ENCODE measurements at places on chromosomes 6 and 20. TPM values are rescaled to one million over a fixed set of nuclear protein-coding genes. Genes with fewer than 3 reads are reported as not detected.

The MUC22 gene
- polyA plus RNA-seq = 0.04 TPM

The C6orf120 gene
- polyA plus RNA-seq = 9.2 TPM

- peak overlapping the region; percentile 81 for H3K27ac ChIP-seq
- H3K27me3 ChIP-seq = no peaks in the 10 kb centered on the region
- no peak overlapping the region for H3K4me3 ChIP-seq
- H3K36me3 ChIP-seq = no peaks in the 10 kb centered on the region
Measured at GRCh38 chr20:49400410-49400809, 82.1 kb downstream of the KCNB1 start.

The TREM2 gene
- polyA plus RNA-seq = 0.12 TPM

DNA sequence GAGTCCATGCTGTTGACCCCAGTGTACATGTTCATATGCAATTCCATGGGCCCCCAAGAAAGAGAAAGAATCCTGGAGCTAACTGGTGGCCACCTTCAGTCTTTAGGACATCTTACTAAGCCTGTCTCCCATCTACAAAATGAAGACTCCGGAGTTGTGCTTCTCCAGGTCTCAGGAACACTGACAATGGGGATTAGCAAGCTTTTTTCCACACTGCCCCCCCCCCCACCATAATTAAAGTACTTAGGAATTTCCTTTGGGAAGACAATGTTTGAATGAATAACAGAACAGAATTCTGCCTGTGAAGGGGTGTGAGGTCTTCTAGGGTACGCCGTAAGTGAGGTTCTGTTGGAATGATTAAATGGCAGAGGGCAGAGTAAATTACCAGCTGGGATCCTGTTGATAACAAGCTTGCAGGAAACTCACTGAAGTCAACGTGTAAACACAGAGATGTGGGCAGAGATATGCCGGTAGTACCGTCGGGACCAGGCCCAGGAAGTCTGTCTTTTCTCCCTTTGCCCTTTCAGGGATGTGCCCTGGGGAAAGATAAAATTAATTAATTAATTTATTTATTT, 63.1 kb downstream of the ANKRD6 start:
- H3K36me3 ChIP-seq = no peaks in the 10 kb centered on the region
- no peak overlapping the region for H3K4me3 ChIP-seq
- H3K27ac ChIP-seq = no peak overlapping the region

GRCh38 chr20:45924391-45925261, 9.9 kb upstream of the PCIF1 start:
- DNase-seq = peak; percentile 58
- no peaks in the 10 kb centered on the region for H3K36me3 ChIP-seq
- peak overlapping the region; percentile 71 for H3K27ac ChIP-seq
- peaks cover 14% of the 10 kb centered on the region for H3K4me1 ChIP-seq
- H3K4me3 ChIP-seq = peak overlapping the region; percentile 16

The EYA4 gene
- polyA plus RNA-seq = 12.8 TPM

The CNKSR3 gene
- 1.1 TPM for polyA plus RNA-seq

The NRSN1 gene
- not detected for polyA plus RNA-seq

- DNase-seq = no peak
- peaks cover 48% of the 10 kb centered on the region for H3K36me3 ChIP-seq
- H3K4me1 ChIP-seq = peaks cover 9% of the 10 kb centered on the region
- H3K27me3 ChIP-seq = no peaks in the 10 kb centered on the region
- H3K27ac ChIP-seq = peak overlapping the region; percentile 89
Measured at GRCh38 chr20:38434301-38434741, 807 bp downstream of the SNHG17 start.

DNA sequence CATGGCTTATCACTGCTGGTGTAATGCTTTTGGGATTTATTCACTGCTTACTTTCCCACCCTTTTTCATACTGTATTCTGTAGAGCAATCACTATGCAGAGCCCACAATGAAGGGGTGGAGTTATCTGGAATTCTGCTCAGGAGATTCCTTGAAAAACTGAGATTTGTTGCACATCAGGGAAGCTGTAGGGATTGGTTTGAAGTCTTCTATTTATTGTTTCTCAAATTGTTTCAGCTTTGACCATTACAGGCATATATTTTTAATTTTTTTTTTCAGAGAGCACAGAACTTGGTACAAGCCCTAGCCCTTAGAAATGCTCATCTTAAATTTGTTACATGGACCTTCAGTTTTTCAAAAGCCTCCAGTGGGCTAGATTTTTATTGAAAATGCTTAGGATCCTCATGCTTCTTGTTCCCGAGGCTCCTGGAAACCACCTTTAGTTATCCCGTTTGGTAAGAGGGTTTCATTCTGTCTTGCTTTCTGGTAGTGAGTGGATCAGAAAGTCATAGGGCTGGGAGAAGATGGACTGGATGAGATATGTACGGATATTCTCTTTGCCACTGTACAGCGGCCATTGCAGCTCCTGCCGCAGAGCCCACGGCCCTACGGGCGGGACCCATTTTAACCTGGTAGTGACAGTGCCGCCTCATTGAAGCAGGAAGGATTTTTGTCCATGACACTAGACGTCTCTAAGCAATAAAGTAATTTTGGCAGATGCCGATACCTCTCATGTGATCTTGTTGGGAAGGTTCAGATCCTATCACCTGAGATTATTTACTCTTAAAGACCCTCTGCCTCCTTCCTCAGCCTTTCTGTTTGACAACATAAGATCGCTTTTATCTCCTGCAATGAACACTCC, 45.3 kb upstream of the ZNF184 start:
- H3K27ac ChIP-seq = peak overlapping the region; percentile 75
- peaks cover 10% of the 10 kb centered on the region for H3K4me1 ChIP-seq
- no peak for DNase-seq

DNA sequence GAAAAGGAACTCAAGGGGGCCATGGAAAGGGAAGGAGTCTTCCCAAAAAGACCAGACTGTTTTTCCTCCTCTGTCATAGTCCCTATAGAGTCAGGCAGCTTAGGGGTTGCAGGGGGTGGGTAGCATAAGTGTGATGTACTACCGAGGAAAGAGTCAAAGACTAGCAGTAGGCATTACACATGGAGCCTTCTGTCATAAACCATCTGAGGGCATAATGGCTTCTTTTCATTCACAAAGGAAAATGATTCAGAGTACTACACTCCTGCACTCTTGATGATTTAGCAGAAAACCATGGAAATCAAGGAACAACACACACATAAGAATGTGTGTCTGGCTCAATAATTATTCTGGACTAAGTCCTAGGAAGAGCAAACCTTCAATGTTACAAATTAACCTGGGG, 14.9 kb downstream of the PLN start:
- DNase-seq = no peak
- no peaks in the 10 kb centered on the region for H3K27me3 ChIP-seq
- peak overlapping the region; percentile 55 for H3K27ac ChIP-seq

The L3MBTL3 gene
- 1.00 TPM for polyA plus RNA-seq

The PRRT1 gene
- polyA plus RNA-seq = 0.26 TPM

The DLL1 gene
- 1.8 TPM for polyA plus RNA-seq

The BCAS1 gene
- polyA plus RNA-seq = 0.01 TPM

DNA sequence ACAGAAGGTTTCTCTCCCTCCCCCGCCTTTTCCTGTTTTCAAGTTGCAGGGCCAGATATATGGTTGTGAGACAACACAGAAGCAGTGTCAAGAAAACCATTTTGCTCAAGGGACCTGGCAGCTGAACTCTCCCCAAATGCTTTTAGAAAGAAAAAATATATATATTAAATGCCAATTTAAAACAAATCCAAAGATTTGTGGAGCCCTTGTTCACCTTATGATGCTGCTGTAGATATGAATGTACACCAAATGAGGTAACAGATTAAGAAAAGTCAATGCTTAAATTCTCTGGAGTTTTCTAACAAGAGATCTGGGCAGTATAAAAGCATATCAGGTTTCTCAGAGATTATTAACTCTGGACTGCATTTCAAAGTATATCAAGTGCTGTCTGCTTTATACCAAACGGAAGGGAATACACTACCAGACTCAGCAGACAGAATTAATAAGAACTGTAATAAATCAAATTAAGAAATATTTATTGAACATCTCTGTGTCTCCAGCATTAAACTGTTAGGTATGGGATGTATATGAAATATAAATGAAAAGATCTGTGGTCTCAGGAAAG, 357.5 kb downstream of the HDGFL1 start:
- no peak overlapping the region for H3K27ac ChIP-seq
- no peaks in the 10 kb centered on the region for H3K4me1 ChIP-seq
- no peak for DNase-seq
- H3K36me3 ChIP-seq = no peaks in the 10 kb centered on the region
- no peaks in the 10 kb centered on the region for H3K27me3 ChIP-seq

DNA sequence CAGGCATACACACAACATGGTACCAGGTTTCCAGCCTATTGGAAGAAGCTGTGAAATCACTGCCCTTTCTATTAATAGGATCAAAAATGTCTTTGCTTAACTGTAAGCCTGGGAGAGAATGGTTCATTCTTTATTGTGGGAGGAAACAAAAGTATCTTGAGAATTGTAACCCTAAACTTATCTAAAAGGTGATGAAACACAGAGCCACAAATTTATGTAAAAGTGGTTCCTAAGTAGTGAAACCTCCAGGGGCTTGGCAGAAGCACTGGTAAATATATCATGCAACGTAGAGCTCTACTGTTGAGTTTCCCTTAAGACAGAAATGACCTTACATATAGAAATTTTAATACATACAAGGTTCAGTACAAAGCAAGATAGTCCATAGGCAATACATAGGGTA, 17.2 kb upstream of the NOX3 start:
- no peak overlapping the region for H3K27ac ChIP-seq
- DNase-seq = no peak
- H3K36me3 ChIP-seq = no peaks in the 10 kb centered on the region
- no peak overlapping the region for H3K4me3 ChIP-seq
- no peaks in the 10 kb centered on the region for H3K4me1 ChIP-seq

GRCh38 chr6:31070711-31071197, 41.6 kb downstream of the C6orf15 start:
- H3K27ac ChIP-seq = no peak overlapping the region
- H3K4me3 ChIP-seq = no peak overlapping the region
- no peaks in the 10 kb centered on the region for H3K36me3 ChIP-seq
- no peaks in the 10 kb centered on the region for H3K4me1 ChIP-seq
- no peaks in the 10 kb centered on the region for H3K27me3 ChIP-seq

DNA sequence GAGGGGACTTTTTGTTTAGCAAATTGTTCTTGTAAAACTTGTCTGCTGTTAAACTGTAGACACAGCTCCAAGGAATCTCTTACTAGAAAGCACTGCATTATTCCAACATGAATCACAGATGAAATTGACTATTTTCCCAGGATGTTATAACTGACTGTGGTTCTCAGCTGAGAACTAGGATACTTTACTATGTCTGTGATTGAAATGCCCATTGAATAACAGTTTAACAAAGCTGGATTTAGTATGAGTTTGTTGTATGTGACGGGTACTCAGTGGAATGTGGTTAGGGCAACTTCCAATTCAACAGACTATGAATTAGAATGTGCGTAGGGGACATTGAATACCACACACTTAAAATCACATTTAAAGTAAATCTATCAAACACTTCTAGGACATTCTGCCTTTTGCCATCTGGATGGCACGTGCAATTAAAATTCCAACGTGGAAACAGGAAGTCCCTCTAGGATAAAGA, 193.4 kb upstream of the PREP start:
- H3K36me3 ChIP-seq = no peaks in the 10 kb centered on the region
- peaks cover 7% of the 10 kb centered on the region for H3K4me1 ChIP-seq
- no peak for DNase-seq
- H3K27ac ChIP-seq = no peak overlapping the region
- no peak overlapping the region for H3K4me3 ChIP-seq
- no peaks in the 10 kb centered on the region for H3K27me3 ChIP-seq

DNA sequence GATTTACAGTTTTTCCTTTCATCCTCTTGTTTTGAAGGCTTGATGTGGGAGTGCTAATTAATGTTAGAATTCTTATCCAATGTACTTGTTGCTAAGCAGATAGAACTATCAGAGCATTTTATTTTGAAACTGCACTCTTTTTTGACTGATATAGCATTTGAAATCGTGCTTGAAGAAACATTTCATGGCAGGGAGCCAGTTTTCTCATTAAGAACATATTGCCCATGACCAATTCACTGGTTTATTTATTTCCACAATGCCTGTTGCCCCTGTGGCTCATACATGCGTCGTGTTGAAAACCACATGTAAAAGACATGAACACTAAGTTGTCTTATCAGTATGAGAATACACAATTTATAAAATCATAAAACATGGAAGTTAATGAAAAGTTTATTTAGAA, 479.7 kb upstream of the FLRT3 start:
- H3K27ac ChIP-seq = no peak overlapping the region
- H3K36me3 ChIP-seq = no peaks in the 10 kb centered on the region
- DNase-seq = no peak
- H3K27me3 ChIP-seq = no peaks in the 10 kb centered on the region
- H3K4me3 ChIP-seq = no peak overlapping the region

The PHACTR1 gene
- polyA plus RNA-seq = 0.04 TPM

DNA sequence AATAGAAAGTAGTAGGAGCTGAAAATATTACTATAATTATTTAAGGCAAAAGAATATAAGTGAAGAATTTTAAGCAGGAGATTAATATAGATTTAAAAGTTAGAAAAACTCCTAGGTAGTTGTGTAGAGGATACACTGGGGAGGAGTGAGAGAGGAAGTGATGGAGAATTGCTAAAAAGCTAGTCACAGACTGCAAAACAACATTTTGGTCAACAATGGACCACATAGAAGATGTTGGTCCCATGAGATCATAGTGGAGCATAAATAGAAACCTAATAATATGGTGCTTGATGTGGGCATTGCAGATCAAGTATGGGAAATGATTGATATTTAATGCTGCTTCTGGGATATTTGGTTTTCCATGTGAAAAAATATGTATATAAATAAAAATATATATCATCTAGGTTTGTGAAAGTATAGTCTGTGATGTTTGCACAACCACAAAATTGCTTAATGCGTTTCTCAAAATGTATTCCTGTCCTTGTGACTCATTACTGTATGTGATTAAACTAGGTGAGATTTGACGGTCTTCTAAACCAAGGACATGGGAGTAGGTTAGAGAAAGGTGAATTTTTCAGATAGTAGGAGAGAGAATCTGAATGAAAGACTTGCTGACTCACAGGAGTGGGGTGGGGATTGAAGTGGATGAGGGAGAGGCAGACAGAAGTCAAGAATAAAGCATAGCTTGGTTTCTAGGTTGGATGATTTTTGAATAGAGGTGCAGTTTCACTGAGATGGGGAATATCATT, 174.0 kb downstream of the BCKDHB start:
- H3K4me1 ChIP-seq = no peaks in the 10 kb centered on the region
- DNase-seq = no peak
- H3K27ac ChIP-seq = no peak overlapping the region
- H3K27me3 ChIP-seq = no peaks in the 10 kb centered on the region
- H3K36me3 ChIP-seq = no peaks in the 10 kb centered on the region
- H3K4me3 ChIP-seq = no peak overlapping the region

DNA sequence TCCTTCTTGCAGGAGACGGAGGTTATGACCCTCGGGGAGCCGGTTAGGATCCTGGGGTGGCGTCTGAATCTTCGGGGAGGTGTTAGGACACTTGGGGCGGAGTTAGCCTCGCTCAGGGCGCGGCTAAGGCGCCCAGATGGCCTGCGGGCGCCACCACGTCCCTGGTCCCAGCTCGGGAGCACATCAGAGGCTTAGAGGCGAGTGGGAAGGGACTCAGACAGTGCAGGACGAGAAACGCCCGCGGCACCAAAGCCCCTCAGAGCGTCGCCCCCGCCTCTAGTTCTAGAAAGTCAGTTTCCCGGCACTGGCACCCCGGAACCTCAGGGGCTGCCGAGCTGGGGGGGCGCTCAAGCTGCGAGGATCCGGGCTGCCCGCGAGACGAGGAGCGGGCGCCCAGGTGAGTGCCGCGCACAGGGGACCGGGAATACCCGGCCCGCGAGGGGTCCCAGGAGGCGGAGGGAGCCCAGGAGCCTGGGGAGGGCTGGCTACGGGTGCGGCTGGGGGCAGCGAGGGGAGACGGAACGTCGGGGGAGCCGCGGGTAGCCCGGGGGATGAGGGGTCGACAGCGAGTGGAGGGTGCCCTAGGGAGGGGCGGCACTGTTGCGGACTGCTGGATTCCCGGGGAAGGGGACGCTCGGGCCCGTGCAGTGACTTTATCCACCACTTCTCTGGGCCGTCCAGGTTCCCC, at the start of gene HCK:
Gene HCK (plus strand): TSS at position 153 of the 688 bp plus-strand sequence.
- no peak within 1 kb of the TSS for H3K27ac ChIP-seq
- H3K4me1 ChIP-seq = no peaks in the 10 kb centered on the region
- H3K4me3 ChIP-seq = peak within 1 kb of the TSS; percentile 48
- H3K27me3 ChIP-seq = peaks cover 59% of the 10 kb centered on the region
- DNase-seq = peak; percentile 69
